Stimulated activated CD8-positive, alpha-beta memory T cell treated with anti-CD3 and anti-CD28 coated beads, Interleukin-4, amount 100 ng/mL, for 4 hours (primary cell): ENCODE measurements at places on chromosomes 7 and 10.

GRCh38 chr7:2515424-2516193 lies 4.0 kb upstream of the LFNG start:
- no peak for DNase-seq

DNA sequence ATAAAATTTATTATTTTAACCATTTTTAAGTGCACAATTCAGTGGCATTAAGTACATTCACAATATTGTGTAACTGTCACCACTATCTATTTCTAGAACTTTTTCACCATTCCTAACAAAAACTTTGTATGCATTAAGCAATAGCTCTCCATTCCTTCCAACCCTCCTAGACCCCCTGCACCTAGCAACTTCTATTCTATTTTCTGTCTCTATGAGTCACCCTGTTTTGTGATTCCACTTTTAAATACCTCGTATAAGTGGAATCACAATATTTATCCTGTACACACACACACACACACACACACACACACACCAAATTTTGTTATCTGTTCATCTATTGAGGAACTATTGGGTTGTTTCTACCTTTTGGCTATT lies 89.2 kb downstream of the ARID5B start:
- DNase-seq = no peak

DNA sequence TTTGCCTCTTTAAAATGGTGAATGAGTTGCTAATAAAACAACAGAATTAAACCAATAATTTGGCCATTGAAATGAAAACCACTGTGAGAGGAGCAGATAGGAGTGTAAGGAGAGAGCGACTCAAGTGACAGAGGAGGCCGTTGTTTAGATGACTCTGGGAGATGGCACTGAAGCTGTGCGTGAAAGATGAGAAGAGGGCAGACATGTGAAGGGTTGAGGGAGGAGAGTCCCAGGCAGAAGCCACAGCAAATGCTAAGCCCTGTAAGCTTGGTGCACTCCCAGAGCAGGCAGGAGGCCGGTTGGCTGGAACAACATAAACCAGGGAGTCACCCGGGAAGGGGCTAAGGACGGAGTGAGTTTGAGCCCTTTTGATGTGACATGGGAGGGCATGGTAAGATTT lies 814 bp upstream of the OPALIN start:
- no peak for DNase-seq

DNA sequence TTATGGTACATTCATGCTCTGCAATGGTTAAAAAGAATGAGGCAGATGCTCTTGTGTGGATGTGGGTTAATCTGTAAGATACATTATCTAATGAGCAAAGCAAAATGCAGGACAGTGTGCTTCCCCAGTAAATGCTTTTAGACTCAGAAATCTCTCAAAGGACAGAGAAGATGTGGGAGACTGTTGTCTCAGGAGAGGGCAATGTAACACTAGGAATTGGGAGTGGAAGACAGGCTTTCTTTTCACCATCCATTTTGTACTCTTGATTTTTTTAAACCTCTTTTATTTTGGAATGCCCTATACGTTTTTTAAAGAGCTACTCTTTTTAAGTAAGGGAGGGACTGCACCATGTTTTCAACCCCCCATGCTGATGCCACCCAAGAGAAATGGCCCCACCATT lies 77.5 kb upstream of the ADAM12 start:
- no peak for DNase-seq

DNA sequence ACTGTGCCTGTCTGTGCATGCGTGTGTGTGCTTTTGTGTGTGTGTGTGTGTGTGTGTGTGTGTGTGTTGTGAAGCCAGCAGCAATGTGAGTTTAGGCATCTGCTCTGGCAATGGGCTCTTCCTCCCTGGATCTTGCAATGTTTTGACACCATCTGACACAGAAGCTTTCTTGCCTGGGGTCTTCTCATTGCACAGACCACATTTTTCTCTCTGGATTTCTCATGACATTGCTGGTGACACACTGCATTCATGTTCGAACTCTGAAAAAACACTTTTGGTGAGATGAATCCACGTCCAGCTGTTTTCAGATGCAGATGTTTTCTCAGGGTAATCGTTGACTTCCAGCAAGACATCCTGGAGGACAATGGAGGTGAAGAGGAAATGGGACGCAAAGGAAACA lies 63.0 kb upstream of the FZD8 start:
- DNase-seq = no peak

GRCh38 chr7:68720697-68721096 lies 877.6 kb upstream of the AUTS2 start:
- no peak for DNase-seq

DNA sequence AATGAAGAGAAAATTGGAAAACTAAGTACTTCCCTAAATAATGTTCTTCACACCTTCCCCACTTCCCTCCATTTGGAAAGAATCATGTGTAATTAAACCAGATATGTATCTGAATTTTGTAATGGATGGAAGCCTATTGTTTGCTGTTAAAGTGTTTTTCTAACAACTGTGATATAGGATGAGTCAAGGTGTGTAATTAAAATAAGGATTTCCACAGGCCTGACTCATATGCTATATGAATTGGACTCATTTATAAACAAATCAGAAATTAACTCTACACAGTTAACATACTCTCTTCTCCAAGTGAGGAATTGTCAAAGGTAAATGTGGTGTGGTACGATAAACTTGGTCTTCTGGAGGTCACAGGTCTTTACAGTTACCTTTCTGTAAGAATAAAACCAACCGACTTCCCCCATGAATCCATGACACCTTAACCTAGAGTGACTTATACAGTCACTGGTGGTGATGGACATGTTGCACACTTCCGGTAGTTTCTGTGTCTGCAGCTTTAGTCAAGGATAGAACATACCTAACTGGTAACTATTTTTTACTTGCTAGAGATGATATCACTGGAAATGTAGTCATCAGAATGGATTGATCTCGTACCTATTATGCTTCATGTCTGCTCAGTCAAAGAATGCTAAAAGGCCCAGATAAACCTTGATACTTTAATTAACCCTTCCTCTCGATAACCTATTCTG lies 12.8 kb downstream of the PNLIPRP3 start:
- no peak for DNase-seq

GRCh38 chr10:5490032-5490431 lies 9.3 kb downstream of the CALML5 start:
- DNase-seq = no peak

GRCh38 chr7:47466832-47467231 lies 115.1 kb downstream of the TNS3 start:
- DNase-seq = no peak

GRCh38 chr7:136399385-136399784 lies 422.2 kb upstream of the MTPN start:
- no peak for DNase-seq

DNA sequence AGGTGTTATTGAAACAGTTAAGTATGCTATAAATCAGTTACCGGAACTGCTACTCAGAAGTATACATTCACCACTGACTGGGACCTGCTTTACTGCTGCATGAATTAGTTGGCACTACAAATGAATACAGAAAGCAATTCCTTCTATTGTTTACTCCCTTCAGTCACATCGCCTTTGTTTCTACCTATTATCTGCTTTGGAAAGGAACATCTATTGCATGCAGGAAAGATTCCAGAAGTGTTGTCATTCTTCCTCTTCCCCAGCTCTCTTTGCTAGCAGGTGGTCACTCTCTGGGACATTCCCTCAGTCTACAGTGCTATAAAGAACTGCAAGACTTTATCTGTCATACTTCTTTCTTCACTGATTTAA lies 131.3 kb downstream of the ANK3 start:
- DNase-seq = no peak

DNA sequence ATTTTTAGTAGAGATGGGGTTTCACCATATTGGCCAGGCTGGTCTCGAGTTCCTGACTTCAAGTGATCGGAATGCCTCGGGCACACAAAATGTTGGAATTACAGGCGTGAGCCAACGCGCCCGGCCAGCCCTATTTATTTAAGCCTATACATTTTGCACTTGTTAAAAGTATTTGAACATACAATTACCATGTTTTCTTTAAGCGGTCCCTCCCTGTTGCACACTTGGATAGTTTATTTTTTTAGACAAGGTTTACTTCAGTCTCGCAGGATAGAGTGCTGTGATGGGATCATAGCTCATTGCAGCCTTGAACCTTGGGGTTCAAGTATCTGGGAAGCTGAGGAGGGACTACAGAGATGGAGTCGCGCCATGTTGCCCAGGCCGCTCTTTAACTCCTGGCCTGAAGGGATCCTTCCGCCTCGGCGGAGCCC lies 35.7 kb upstream of the SRRM3 start:
- DNase-seq = no peak

DNA sequence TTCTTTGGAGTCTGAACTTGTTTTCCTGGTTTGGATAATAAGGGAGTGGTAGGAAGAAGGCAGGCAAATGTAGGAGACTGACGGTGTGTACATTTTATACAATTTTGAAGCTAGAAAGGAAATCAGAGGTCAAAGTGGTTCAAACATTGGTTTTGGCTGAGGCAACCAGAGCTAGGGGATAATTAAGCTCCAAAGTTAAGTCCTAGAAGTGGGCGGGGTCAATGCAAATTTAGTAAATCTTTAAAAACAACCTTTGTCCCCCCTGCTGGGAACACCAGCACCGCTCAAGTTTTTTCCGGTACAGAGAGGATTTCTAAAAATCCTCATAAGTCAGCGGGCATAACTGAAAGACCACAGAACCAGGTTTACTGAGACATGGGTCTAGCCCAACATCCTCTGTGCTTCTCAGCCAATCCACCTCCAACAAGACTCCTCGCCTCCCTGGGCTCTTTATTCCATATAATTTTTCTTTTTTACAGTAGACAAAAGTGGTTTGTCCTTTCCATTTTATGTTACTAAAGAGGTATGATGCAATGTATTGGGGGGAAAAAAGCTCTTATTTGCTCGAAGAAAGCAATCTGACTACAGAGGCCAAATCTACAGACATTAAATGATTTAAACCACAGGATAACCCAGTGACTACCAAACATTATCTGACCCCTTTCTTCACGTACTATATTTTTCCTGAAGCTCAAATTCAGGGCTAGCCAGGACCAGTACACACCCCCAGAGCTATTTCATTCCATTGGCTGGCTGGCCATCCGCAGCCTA lies 1.6 kb downstream of the GLUD1 start:
- no peak for DNase-seq

GRCh38 chr7:2431260-2431867 lies 28.0 kb downstream of the CHST12 start:
- no peak for DNase-seq

DNA sequence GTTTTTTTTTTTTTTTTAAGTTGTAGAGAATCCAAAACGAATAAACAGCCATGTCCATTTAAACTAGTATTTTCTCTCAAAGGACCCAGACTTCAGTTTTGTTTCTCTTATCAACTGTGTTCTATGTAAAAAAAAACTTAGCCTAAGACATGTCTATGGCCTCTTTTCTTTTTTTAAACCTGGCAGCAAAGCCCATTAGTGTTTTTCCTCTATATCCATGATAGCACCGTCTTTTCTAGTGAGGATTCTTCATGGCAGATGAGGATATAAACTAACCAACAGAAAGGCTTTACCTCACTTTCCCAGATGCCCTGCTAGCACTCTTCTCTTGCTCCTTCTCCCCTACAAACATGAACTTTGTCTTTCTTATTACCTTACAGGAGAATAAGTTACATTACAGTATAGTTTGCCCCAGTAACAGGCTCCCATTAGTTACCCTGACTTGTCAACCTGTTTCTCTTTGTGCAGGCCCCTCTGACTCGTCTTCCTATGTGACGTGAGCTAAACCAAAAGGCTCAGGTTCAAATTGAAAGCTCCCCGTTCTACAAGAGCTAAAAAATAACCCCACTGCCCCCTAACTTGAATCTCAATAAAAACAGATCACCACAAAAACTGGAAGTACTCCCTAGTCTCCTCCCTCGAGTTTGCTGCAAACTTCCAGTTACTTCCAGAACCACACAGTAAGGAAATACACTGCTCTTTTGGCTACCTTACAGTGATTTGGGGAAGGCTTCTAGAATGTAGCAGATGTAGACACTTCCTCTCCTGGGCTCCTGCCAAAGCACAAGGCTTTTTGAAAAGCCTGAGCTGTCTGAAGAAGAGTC lies 20.1 kb downstream of the P4HA1 start:
- DNase-seq = no peak

DNA sequence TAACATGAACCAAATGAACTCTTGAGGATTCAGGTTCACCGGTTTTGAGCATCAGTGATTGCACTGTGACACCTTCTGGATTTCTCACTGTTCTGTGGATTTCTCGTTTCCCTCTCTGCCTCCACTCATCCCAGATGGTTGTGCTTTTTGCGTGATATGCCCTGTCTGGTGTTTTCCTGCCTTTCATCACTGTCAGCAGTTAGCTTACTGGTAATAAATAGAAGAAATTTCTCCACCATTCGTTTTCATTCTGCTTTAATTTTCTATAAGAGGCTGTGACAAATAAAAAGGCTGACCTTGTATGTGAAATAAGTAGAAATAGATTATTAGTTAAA lies 16.2 kb downstream of the BPGM start:
- DNase-seq = no peak
